CD8-positive, alpha-beta memory T cell (primary cell): ENCODE measurements at places on chromosomes 3 and 15.
A peak's percentile ranks its signal among the peaks of the same experiment; 100 is the strongest.

DNA sequence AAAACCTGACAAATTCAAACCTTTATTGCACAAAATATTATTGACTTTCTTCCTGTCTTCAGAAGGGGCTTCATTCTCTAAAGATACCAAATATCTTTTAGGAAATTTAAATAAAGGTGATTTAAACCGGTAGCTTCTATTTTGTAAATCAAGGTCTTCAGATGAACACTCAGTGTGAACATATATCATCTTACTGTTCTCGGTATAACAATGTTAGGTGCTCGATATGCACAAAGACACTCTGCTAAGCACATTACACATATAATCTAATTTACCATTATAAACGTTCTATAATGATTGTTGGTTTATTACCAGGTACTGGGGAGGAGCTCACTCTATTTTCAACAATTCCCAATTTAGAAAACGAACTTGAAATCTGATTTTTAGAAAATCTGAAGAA is 225.4 kb upstream of the AZI2 start:
- H3K4me3 ChIP-seq: no peak overlapping the region
- DNase-seq: no peak
- H3K4me1 ChIP-seq: no peaks in the 10 kb centered on the region
- H3K36me3 ChIP-seq: no peaks in the 10 kb centered on the region
- no peak overlapping the region for H3K27ac ChIP-seq
- peaks cover 4% of the 10 kb centered on the region for H3K27me3 ChIP-seq

- no peak for DNase-seq
- H3K36me3 ChIP-seq: no peaks in the 10 kb centered on the region
- no peak overlapping the region for H3K4me3 ChIP-seq
- H3K27ac ChIP-seq: no peak overlapping the region
Observed at GRCh38 chr15:101447561-101448071, 41.9 kb downstream of the PCSK6 start.

- no peak overlapping the region for H3K4me3 ChIP-seq
- H3K4me1 ChIP-seq: no peaks in the 10 kb centered on the region
- no peaks in the 10 kb centered on the region for H3K27me3 ChIP-seq
- H3K36me3 ChIP-seq: no peaks in the 10 kb centered on the region
- H3K27ac ChIP-seq: no peak overlapping the region
Observed at GRCh38 chr15:46703871-46704637, 1013.3 kb upstream of the SEMA6D start.

- no peak overlapping the region for H3K27ac ChIP-seq
- H3K27me3 ChIP-seq: no peaks in the 10 kb centered on the region
- H3K4me1 ChIP-seq: no peaks in the 10 kb centered on the region
- H3K4me3 ChIP-seq: no peak overlapping the region
Observed at GRCh38 chr3:50378757-50379156, 19.4 kb upstream of the TMEM115 start.

GRCh38 chr3:143972505-143973258 is 1.1 kb downstream of the DIPK2A start:
- H3K27ac ChIP-seq: peak overlapping the region; percentile 81
- DNase-seq: peak; percentile 62
- peak overlapping the region; percentile 69 for H3K4me3 ChIP-seq
- peaks cover 45% of the 10 kb centered on the region for H3K4me1 ChIP-seq
- no peaks in the 10 kb centered on the region for H3K36me3 ChIP-seq
- H3K27me3 ChIP-seq: no peaks in the 10 kb centered on the region

GRCh38 chr3:38655708-38656300 is 6.3 kb upstream of the SCN5A start:
- H3K36me3 ChIP-seq: no peaks in the 10 kb centered on the region
- peaks cover 8% of the 10 kb centered on the region for H3K27me3 ChIP-seq
- no peak overlapping the region for H3K27ac ChIP-seq
- H3K4me1 ChIP-seq: peaks cover 4% of the 10 kb centered on the region

DNA sequence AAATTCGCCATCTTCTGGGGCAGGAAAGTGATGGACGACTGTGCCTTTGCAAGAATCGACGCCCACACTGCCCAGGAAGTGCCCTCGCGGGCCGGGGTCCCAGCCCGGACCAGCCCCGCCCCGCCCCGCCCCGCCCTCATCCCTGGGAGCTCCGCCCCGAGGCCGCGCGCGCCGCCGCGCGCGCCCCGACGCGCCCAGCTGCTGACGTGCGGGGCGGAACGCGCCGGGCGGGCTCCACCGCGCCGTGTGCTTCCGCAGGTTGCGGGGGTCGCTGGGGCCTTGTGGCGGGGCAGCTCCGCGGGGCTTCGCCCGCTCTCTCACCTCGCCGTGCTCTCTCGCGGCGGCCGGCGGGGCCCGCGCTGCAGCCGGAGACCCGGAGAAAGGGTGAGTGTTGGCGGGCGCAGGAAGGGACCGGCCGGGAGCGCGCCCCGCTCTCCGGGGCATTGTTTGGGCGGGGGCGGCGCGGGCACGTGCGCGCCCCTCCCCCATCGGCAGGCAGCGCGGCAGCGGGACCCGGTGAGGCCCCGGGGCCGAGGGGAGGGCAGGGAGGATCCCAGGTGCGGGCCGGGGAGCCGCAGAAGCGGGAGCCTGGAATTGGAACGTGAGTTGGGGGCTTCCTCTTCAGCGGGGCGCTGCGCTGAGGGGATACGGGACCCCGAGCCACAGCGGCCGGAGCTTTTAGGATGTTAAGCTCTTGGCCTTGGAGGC is at the start of gene YEATS2:
Gene YEATS2 (plus strand): TSS at position 188 of the 708 bp plus-strand sequence. CDS start 17,366 bp downstream, outside the sequence.
- H3K4me1 ChIP-seq: peaks cover 18% of the 10 kb centered on the region
- H3K27ac ChIP-seq: peak within 1 kb of the TSS; percentile 84
- no peaks in the 10 kb centered on the region for H3K36me3 ChIP-seq
- no peaks in the 10 kb centered on the region for H3K27me3 ChIP-seq
- H3K4me3 ChIP-seq: peak within 1 kb of the TSS; percentile 85
